ENCODE measurements at places on chromosomes 1 and 21.

GRCh38 chr1:247825362-247825761 is 1.4 kb upstream of the OR14A16 start:
- no peak for DNase-seq

- peak; percentile 26 for DNase-seq
These were observed 18.8 kb downstream of the PPP1R12B start for GRCh38 chr1:202367271-202367670.

- no peak for DNase-seq
These were observed 214.5 kb upstream of the ZRANB2 start for GRCh38 chr1:71295350-71295749.

DNA sequence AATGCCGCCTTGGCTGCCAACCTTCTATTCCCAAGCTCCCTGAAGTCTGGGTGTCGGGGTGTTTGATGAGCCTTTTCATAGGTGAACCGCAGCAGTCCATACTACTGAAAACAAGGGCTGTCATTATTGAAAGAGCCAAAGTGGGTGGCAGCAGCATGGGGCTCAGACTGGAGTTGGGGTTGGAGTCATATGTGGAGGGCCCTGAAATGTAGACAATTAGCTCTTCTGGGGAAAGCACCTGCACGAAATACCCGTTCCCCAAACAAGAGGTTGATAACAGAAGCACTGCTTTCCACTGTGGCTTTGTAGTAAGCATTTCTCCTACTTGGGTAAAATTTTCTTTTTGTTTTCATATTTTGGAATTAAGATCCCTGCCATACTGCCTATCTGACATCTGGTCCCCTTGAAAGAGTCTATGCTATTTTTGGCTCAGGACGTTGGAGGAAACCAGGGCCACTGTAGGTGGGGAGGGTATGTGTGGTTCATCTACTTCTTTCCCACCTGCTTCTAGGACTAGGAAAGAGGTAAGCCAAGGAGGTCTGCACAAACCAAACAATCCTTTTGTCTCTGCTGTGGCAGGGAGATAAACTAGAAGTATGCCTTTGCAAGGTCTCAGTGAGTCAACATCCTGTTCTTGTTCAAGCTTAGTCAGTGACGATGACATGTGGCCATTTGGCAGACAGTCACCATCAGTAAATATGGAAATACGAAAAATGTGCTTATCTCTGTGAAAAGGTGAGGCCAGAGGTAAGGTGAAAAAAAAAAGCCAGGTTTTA is 197.0 kb upstream of the UBE2U start:
- no peak for DNase-seq

DNA sequence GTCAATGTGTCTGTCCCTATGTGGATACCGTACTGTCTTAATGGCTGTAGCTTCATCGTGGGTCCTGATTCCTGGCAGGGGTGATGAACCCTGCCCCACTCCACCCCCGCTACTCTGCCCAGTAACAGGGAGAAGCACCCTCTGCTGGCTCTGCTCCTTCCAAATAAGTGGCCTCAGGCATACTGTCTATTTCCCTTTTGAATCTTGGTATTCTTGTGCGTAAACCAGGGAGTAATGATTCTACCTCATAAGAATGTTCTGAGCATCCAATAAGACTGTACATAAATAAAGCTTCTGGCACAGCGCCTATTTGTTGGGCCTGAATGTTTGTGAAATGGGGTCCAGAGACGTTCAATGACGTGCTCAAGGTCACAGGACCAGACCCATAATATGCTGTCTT is 35.2 kb upstream of the CTPS1 start:
- DNase-seq, result no peak

DNA sequence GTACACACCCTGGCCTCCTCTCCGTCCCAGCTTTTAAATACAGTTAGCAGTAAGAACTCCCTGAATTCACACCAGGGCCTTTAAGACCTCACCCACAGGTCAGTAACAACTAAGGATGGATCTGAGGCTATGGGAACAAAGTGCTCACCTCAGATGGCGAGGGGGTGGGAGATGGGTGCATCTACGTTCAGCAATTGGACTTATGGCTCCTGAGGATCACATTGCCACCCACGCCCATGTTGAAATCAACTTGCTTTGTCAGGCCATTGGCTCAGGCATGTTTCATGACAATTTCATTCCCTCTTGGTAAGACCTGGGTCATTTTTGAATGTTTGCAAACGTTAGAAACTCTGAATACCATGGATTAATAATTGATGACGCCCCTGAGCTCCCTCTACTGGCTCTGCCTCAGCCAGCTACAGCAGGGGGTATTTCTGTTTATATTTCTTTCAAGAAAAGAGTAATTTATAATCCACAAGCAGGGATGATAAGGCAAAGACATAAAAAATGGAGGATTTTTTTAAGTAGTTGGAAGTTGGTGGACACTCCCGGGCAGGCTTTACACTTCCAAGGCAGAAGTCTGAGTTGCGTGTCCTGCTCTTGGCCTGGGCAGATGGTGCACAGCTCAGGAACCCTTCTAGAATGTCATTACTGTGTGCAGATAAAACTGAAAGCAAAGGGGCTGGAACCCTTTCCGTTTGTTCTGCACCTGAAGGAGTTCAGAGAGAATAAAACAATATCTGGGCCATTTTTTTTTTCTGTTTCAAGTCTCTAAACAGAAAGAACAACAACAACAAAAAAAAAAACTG is 13.7 kb upstream of the LBR start:
- no peak for DNase-seq

GRCh38 chr21:39660191-39660980 is 47.6 kb downstream of the B3GALT5 start:
- DNase-seq, result peak; percentile 78
